Psoas muscle (tissue), 8 donors: ENCODE measurements at places on chromosomes 13 and 19. TPM values are rescaled to one million over a fixed set of nuclear protein-coding genes. Genes with fewer than 3 reads are reported as not detected.

The FAM216B gene
- not detected for polyA plus RNA-seq

GRCh38 chr19:17419154-17419620, 660 bp upstream of the MVB12A start:
- no peak for DNase-seq

DNA sequence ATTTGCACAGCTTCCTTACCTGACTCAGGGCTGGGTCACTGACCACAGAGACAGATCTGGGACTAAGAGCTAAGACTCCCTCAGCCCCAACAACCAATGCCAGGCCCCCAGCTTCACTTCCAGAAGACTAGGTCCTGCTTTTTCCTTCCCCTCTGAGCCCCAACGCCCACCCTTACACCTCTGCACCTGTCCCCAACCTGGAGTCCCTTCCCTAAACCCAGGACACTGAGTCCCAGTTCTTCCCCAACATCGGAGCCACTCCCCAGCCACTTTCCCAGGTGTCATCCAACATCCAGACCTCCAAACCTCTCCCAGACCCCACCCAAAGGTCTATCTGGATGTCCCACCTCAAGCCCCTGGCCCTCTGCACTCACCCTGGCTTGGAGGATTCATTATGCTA, 2.9 kb downstream of the FCER2 start:
- DNase-seq, result no peak

DNA sequence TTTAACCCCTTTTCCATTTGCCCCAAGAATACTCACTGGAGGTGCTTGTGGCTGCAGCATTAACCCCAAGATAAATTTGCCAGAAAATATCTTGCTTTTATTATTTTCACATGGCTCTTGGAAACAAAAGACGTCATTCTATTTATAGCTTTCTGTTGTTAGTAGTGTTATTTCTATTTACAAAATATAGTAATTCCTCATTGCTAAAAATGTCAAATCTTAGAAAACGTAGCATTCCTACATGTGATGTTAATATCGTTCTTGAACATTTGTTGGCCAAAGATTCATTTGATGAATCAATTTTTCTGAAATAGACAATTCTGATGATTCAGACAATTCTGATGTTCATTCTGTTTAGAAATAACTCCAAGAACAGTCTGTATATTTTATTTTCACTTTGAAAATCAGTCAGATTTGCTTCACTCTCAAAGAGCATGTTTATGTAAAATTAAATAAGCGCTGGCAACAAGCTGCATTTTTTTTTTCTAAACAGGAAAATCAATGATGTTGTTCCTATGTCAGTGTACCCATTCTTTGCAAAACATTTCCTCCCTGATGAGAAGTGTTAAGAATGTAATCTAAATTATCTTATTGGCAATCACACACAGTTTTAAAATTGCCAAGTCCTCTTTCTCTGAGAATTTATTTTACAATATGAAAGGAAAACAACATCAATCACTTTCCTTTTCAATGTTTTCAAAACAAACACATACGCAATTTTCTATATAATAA, 334.0 kb downstream of the KCTD12 start:
- DNase-seq, result no peak

The KIRREL2 gene
- polyA plus RNA-seq, result not detected

DNA sequence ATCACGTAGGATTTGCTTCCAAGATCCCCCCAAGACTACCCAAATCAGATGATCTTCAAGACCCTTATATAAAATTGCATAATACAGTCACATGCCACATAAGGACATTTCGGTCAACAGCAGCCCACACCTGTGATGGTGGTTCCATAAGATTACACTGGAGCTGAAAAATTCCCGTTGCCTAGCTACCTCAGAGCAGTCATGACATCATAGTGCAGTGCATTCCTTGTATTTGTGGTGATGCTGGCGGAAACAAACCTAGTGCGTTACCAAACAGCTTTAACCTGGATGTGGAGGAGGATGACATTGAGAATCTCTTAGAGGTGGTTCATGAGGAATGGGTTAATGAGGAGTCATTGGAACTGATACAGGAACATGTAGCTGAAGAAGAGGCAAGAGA, 4.8 kb downstream of the ZNF766 start:
- DNase-seq, result no peak

The CAPN12 gene
- polyA plus RNA-seq, result 0.27 TPM

The TBXA2R gene
- polyA plus RNA-seq, result 1.1 TPM

DNA sequence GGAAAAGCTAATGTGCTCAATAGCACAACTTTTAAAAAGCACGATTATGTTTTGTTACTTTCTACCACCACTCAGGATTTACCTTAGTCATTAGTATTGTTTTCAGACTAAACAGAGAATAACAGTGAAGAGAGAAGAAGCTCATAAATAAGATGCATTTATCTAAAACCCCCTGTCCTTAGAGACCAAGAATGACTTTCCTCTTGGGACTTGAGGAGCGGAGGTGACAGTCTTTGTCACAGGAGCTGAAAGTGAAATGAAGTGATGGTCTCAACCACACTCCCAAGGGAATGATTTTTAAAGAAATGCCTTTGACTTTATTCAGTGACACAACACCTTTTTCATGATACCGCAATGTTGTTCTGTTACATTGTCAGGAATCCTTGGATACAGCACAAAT, 190.6 kb upstream of the NBEA start:
- no peak for DNase-seq

- no peak for DNase-seq
Observed at GRCh38 chr13:40910324-40911050, 108.6 kb downstream of the ELF1 start.

- no peak for DNase-seq
Observed at GRCh38 chr13:90732049-90732448, 615.4 kb upstream of the MIR17HG start.

The IL12RB1 gene
- polyA plus RNA-seq, result not detected

DNA sequence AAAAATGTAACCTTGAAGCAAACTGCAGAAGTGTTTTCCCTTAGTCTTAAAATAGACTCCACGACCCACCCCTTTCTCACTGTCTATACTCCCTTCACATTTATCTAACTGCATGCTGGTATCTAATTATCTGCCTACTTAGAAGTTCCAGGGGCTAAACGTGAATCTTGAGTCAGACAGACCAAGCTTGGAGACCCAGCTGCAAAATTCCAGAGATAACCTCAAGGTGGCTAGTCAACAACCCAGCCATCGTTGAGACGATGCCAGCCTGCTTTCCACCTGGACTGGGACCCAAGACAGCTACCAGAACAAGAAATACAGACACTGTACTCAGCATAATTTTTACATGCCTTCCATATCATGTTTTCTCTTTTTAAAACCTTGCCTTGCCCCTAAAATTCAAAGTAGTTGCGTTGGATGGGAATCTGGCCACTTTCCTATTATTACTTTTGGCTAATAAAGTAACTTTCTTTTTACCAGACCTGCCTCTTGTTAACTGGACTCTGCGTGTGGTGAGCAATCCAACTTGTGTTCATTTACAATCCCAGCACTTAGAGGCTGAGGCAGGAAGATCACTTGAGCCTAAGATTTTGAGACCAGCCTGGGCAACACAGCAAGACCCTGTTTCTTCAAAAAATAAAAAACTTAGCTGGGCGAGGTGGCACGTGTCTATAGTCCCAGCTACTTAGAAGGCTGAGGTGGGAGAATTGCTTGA, 82.3 kb downstream of the CDADC1 start:
- DNase-seq, result no peak

The CRTC1 gene
- polyA plus RNA-seq, result 4.5 TPM

DNA sequence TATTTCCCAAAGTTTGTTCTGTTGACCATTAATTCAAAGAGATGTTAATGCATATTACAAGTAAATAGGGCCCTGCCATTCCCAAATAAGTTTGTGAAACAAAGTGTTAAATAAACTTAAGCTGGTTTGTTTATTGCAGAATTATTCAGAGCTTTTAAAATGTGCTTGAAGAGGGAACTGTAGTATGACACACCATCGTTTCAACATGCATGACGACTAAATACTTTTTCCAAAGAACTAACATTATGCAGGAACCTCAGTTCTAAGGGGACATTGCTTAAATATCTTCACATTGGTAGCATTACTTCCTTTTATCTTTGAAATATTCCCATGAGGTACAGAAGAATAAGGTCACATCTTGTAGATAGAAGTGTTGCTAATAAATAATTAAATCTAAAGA, 14.6 kb downstream of the LHFPL6 start:
- no peak for DNase-seq

DNA sequence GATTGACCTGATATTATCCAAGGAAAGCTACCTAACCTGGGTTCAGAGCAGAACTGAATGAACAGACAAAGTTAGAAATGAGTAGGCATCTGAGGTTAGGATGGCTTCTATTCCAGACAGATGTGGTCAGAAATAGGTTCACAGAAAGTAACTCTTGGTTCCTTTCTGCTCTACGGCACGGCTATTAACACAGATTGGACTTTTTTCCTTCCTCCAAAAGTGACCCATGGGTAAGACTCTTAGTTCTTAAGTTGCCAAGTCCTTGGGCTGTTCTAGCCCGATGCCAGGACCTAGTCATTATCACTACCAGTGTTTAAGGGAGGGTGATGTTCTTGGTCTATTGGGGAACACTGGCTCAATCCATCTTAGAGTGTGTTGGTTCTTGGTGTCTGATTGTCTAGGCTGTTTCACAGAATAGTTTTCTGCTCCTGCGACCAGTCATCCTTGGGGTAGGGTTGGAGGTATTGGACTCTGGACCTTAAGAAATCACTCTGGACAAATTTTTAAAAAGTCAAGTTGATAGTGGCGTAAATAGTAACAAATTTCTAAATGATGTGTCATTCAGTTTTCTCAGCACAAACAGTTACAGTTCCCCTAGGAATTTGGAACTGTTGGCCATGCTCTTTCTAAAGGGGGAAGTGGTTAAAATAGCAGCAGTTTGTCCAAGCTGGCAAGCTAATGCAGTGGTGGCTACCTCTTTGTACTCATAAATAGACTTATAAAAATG, 60.1 kb upstream of the MYCBP2 start:
- peak; percentile 53 for DNase-seq

The SHISA2 gene
- 3.2 TPM for polyA plus RNA-seq

- DNase-seq, result no peak
Observed at GRCh38 chr13:111866731-111867245, 200.2 kb upstream of the SOX1 start.

The LIM2 gene
- polyA plus RNA-seq, result not detected

The LILRB2 gene
- polyA plus RNA-seq, result 0.41 TPM

DNA sequence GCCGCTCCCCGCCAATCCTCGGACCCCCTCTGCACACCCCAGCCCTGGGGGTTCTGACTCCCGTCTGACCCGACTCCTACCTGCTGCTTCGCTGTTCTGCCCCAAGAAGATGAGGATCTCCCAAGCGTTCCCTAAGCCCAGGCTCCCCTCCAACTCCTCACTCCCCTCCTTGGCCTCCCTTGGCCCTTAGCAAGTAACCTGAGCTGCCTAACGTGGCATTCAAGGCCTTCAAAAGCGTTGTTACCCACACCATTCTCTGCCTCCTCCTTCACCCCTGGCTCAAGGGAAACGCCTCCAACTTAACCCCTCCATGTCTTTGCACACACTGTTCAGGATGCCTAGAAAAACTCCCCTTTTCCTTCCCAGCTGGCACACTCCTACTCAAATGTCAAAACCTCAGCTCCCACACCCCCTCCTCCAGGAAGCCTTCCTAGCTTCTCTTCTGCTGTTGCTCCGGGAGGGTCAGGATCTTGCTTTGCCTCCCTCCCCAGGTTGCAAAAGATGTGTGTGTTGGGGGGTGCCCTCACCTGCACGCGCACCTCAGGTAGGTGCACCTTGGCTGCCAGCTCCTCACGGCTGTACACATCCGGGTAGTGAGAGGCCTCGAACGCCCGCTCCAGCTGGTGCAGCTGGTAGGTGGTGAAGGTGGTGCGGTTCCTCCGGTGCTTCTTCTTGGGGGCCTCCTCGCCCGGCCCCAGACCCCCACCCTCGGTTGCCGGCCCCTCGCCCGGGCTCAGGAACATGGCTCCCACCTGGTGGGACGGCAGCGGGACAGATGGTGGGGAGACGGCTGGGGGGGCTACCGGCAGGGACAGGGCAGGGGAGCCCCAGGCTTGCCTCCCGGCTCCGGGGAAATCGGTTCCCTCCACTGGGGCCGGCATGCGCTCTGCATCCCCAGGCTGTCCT, 775 bp downstream of the RAX2 start:
- no peak for DNase-seq

DNA sequence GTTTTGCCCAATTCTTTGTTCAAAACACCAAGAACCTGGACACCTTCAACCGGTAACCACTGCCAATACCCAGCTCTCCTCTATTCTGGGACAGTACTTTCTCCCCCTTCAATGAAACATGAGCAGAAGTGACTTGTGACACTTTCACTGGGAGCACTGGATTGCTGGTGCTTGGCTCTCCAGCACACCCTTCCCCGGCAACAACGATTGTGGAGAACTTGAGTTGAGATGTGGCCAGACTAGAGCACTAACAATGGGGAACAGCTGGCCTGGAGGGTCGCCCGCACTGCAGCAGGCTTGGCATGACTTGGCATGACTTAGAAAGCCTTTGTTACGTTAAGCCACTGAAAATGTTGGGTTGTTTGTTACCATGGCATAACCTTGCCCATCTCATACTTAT, 7.5 kb upstream of the B3GLCT start:
- DNase-seq, result no peak

The RXFP2 gene
- polyA plus RNA-seq, result 4.0 TPM

DNA sequence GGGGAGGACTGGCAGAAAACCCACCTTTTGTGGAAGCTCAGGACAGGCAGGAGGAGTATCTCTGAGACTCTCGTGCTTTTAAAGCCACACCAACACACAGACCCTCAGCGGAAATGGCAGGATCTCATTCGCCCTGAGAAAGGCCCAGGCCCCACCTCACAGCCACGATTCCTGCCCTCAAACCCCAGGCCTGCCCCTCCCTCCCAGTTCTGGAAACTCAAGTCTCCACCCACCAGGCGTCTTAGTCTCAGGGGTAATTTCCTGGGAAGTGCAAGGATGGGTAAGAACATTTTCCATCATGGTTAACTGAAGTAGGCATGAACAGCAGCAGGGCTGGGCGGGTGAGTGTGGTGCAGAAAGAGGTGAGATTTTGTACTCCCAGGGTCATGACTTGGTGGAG, 8.0 kb upstream of the PDE4C start:
- DNase-seq, result no peak

The LENG9 gene
- polyA plus RNA-seq, result 1.7 TPM

DNA sequence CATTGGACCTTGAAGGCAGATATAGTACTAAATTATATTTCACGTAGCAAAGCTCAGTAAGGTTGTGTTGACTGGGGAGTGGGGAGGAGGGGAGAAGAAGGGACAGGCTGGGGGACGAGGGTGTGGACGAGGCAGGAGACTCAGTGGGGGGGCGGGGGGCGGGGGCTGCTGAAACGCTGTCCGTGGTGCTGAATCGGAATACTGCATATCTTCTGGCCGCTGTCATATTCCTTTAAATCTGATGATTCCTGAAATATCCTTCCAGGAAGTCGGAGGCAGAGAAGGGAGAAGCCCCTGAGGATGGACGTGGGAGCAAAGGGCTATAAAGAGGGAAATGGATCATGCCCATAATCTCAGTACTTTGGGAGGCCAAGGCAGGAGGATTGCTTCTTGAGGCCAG, 34.7 kb upstream of the CASP14 start:
- DNase-seq, result no peak

- DNase-seq, result peak; percentile 60
Observed at GRCh38 chr13:31951215-31951678, 80.3 kb upstream of the FRY start.
